ENCODE measurements at places on chromosomes 1 and 21.

GRCh38 chr1:16905110-16905867 is 9.5 kb downstream of the RNU1-2 start:
- peak; percentile 63 for DNase-seq

- no peak for DNase-seq
These were observed 91.4 kb downstream of the PRKAB2 start for GRCh38 chr1:147080671-147081394.

GRCh38 chr1:32239337-32239736 is 7.7 kb upstream of the FAM167B start:
- DNase-seq = no peak

GRCh38 chr1:175388285-175388684 is 195.7 kb upstream of the KIAA0040 start:
- DNase-seq = no peak

- DNase-seq = no peak
These were observed 28.8 kb downstream of the QSOX1 start for GRCh38 chr1:180183426-180183825.

DNA sequence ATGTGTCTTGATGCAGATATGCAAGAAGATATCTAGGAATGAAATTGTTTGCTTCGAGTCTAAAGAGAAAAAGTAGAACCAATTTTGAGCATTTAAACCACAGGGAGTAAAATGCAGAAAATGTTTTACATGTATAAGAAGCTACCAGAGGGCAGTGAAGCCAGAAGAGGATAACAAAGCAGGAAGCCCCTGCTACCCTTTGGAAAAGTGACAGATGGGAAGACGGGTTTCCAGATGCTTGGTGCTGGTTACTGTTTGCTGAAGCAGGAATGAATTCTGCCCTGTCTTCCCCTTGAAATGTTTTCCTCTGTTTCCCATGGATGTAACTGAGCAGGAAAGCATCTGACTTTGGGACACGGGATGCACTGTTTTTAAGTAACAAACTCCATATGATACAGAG is 822.2 kb downstream of the MRPL39 start:
- DNase-seq = no peak

DNA sequence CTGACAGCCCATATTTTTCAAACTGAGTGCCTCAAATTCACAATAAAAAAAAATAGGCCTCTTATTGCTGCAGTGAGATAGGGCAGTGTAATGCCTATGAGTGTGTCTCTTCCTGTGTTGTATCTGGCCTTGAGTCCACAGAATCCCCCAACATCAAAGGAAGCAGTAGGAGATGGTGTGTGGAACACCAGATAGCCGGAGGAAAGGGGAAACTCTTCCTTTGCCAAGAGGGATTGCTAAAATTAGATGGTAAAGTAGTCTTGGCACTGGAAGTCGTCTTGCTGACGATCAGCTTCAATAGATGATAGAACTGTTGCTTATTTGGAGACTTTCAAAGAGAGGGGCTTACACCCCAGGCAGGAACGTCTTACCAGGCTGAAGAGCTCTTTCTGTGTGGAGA is 51.8 kb downstream of the RUNX1 start:
- no peak for DNase-seq

DNA sequence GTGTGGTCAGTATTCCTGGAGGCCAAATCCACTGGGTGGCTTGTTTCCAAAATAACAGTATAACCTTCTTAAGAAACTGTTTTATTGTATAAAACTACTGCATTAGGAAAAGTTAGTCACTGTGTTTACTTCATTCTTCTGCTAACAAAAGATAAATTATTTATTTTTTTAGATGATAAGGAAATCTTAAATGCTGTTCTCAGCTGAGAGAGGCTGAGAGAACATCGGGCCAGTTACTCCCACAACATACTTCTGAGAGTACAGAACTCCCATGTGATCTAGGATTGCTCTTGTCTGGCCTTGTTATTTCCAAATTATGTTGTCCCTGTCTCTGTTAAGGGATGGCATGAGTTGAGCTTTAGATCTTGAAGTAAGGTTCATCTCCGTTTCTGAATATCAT is 96.7 kb upstream of the CXADR start:
- DNase-seq = no peak

GRCh38 chr1:203229471-203230135 is at the start of gene CHIT1:
TSS of gene CHIT1 (minus strand) at chr1:203229673. CDS start at chr1:203229636, 37 bp downstream.
- no peak for DNase-seq

DNA sequence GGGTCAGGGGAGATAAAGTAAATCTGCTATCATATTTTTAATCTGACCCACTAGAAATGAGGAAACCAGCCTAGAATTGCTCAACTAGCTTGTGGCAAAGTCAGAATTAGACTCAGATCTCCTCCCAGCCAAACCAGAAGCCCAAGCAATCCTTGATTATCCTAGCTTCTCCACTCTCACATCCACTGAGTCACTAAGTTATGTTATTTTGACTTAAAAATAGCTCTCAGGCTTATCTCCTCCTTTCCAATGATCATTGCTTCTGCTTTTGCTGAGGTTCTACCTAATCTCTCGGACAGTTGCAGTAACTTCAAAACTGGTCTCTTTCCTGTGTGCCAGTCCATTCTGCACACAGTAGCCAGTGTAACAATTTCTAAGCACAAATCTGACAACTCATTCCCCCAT is 22.9 kb downstream of the OVAAL start:
- no peak for DNase-seq

DNA sequence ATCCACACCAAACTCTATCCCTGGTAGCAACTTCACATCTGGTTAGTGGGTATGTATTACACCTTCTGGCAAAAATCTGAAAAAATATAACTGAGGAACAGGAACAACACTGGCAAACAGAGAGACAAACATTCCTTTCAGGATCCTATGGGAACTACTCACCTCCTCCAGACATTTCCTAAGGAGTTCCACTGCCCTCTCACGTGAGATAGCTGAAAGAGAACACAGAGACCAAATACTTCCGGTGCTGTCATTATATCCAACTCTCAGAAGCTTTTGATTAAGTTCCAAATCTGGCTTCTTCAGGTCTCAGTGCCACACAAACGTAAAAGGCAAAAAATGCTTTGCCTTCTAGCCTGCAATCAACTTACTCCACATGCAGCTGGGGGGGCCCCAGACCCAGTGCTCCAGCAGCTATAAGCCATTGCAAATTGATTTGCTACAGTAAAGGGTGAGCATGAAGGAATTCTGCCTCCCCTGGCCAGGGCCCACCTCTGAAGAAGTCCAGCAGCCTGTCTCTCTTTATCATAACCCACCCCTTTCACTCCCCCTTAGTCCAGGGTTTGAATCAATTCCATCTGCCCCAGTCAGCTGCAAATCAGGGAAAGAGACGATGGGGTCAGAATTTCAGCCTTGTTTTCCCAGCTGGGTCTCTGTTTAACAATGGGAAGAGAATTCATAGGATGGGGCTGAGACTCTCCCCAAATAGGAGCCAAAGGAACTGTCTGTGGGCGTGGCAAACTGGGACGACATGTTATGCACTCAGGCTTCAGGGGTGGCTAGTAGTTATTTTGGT is 32.2 kb downstream of the TFAP2E start:
- DNase-seq = no peak

GRCh38 chr1:201739492-201740085 is 89.4 kb upstream of the IPO9 start:
- DNase-seq = peak; percentile 62

DNA sequence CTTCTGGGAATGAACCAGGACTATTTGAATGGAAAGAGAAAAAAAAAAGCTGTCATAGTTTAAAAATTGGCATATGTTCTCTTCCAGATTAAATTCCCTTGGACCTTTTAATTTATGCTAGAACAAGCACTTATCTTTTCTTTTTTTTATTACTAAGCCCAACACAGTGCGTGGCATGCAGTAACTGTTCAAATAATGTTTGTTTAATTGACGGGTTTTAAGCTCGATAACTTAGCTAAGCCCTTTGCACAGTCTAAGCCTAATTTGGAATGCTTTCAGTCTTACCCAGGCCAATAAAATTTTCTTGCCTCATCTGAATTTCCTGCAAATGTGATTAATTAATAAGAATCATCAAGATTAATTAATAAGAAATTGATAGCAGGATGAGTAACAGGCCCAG is 39.3 kb upstream of the EDEM3 start:
- no peak for DNase-seq

DNA sequence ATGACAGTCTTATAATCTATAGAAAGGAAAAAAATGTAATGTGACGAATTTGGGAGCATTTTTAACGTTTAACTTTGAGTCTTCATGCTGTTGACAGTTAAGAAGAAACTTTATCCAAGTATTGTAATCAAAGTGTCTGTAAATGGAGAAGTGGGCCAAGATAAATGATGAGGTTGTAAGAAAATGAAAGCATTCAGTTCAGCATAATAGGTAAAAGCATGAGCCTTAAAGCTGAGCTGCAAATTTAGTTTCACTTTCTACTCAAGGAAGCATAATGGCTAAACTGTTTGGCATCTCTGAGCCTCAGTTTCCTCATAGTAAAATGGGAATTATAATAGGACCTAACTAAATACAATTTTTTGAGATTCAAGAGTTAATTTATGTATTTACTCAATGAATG is 1554.8 kb downstream of the KCNT2 start:
- DNase-seq = no peak

- DNase-seq = no peak
These were observed 2.0 kb downstream of the HPDL start for GRCh38 chr1:45328680-45329079.

- no peak for DNase-seq
These were observed 190.9 kb upstream of the ADGRL4 start for GRCh38 chr1:79197421-79197820.

DNA sequence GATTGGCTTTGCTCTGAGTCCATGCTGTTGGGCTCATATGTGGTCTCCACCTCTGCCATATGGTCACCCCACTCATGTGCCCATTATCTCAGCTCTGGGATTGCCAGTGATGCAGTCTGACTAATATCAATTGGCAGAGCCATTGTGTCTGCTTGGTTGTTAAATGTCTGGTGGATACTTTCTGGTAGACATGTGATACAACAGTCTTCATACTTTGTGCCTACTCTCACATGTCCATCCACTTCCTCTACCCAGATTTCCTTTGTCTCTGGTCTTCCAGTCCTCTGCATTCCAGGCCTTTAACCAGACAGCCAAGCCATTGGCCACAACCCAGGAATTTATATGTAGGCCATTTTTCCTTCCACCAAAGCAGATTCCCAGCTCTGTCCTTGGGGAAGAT is 30.8 kb upstream of the DIPK1A start:
- no peak for DNase-seq

- no peak for DNase-seq
These were observed 13.1 kb downstream of the SDCCAG8 start for GRCh38 chr1:243268751-243269460.

GRCh38 chr1:12565094-12565965 is 52.7 kb downstream of the DHRS3 start:
- DNase-seq = no peak

GRCh38 chr1:61330018-61330417 is 247.7 kb downstream of the NFIA start:
- DNase-seq = no peak

DNA sequence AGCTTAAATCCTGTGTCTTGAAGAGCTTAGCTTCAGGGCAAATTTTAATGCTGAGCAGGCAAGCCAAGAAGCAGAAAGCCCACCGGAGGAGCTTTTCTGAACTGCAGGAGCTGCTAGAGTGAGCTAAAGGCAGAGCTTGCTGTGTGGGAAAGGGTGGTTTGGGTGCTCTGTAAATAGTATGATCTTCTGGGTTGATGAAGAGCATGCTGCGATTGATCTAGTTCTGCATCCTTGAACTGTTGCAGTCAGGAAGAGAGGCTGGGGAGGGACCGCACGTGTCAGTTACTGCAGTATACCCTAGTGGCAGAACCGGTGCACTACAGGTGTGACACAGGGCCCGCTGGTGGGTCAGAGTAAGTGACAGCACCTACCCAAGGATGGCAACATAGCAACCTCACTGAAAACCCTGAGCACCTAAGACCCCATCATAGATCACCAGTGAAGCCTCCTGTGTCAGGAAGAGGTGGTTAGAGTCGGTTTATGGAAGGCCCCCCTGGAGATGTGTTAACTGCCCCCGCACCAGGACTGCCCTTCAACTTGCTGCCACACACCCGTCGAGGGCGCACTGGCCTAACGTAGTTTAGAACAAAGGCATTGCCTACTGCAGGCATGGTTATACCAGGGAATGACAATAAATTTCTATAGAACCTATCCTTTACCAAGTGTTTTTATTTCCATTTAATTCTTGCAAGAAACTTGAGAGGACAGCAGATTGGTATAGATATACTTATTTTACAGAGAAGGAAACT is 146.0 kb upstream of the KIAA0040 start:
- DNase-seq = peak; percentile 21

- no peak for DNase-seq
These were observed 127.5 kb upstream of the ZP4 start for GRCh38 chr1:238018214-238018613.

DNA sequence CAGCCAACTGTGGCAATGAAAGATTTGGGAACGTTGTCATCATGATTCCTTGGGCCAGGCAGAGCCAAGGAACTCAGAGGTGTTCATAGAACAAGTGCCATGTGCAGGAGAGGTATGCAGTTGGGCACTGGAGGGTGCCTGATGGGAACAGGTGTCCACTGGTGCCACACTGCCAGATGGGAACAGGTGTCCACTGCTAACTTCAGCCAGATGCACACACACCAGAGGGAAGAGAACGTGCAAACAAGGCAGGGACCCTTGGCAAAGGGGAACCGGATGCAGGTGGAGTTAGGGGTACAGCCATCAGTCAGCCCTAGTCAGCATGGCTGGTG is 13.5 kb downstream of the OLFML2B start:
- DNase-seq = no peak

DNA sequence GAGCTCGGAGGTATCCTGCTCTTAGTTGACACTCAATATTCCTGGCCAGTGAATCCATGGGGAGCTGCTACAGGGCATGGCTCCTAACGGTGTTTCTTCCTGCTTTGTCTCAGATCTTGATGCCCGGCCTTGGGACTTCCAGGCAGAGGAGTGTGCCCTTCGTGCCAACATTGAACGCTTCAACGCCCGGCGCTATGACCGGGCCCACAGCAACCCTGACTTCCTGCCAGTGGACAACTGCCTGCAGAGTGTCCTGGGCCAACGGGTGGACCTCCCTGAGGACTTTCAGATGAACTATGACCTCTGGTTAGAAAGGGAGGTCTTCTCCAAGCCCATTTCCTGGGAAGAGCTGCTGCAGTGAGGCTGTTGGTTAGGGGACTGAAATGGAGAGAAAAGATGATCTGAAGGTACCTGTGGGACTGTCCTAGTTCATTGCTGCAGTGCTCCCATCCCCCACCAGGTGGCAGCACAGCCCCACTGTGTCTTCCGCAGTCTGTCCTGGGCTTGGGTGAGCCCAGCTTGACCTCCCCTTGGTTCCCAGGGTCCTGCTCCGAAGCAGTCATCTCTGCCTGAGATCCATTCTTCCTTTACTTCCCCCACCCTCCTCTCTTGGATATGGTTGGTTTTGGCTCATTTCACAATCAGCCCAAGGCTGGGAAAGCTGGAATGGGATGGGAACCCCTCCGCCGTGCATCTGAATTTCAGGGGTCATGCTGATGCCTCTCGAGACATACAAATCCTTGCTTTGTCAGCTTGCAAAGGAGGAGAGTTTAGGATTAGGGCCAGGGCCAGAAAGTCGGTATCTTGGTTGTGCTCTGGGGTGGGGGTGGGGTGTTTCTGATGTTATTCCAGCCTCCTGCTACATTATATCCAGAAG is 16.7 kb downstream of the ALX3 start:
- DNase-seq = no peak

- no peak for DNase-seq
These were observed 120.8 kb downstream of the GABPA start for GRCh38 chr21:25855576-25855975.
